Stimulated activated memory B cell treated with anti-CD40 and anti-IgM and Interleukin-4, amounts not matched to agents 10 μg/mL and 1 μg/mL and 100 μg/mL, for 72 hours (primary cell): ENCODE measurements at places on chromosomes 5 and 9.

GRCh38 chr5:72125941-72126620, 18.8 kb downstream of the MAP1B start:
- no peak for ATAC-seq

DNA sequence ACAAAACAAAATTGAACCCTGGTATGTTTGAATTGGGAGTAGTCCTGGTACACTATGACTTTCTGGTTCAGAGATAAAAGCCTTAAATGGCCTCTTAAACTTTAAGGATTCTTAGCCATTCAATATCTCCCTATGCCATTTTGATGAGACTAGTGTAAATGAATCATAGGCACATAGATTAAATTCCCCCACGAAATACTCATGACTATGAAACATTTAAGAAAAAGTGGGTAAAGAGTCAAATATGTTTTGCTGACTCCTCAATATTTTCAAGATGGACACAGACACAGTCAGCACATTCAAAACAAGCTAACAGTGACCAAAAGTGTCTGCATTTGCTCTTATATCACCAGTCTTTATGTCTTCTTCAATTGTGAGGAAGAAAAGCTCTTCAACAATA, 278.3 kb downstream of the PDE4D start:
- ATAC-seq = no peak

DNA sequence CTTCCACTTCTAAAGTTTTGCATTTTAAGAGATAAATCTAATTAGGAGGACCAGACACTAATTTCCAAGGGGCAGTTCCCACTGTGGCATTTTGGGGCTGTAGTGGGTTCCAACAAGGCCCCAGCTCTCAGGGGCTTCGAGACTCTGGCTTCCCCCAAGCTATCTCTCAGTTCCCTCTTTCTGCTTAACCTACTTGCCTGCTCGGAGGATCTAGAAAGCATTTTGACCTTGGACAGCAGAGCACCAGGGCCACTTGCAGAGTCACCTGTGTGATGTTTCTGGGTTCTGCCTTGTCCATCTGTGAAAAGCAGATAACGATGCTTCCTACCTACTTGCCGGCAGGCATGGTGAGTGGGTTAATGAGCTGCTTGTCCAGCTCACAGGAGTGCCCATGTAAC, 175.4 kb downstream of the MED10 start:
- ATAC-seq = peak; percentile 62

DNA sequence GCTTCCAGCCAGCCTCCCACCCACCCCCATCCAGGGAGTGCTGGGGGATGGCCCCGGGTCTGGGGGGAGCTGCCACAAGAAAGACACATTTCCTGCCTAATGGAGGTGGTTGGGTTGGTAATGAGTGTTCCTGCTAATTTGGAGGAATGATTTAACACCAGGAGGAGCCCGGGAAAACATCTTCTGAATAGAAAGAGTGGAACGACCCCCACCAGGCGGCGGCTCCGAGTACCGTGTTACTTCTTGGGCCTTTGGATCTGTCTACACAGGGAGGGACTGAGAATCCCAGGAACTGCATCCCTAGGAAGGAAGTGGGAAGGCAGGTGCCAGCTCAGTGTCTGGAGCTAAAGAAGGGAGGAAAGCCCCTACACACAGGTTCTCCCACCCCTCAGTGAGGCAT, 64.6 kb downstream of the TSPAN17 start:
- no peak for ATAC-seq

DNA sequence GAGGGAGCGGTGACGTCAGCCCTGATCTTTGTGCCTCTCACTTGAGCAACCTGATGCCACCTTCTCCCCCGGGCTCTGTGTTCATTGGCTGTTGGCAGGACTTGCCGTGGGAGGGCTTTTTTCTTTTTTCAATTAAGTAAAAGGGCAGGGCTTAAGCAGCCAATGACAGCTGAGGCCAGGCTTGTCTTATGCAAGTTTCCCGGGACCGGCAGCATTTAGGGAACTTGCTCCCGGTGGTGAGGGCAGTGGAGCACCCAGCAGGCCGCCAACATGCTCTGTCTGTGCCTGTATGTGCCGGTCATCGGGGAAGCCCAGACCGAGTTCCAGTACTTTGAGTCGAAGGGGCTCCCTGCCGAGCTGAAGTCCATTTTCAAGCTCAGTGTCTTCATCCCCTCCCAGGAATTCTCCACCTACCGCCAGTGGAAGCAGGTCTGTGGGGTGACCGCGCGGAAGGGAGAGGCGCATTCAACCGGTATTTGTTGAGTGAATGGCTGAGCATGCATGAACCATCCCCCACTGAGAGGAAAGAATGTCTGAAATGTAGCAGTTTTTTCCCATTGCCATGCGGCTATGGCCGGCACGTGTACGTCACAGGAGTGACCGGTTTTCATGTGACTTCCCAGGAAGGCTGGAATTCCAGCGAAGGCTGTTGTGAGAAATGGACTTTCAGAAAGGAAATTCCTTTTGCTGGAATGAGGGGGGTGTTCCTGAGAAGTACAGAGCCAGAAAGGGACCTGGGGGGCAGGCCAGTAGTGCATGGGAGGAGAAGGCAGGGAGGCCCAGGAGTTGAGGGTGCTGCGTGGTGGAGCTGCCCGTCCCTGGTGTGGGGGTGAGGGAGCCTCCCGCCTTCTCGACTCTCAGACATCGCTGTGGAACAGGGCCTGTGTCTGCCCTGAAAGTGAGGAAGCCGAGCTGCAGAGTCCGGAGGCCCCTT, 29.0 kb downstream of the PTGES2 start:
- ATAC-seq = no peak

- ATAC-seq = no peak
Observed at GRCh38 chr9:38018958-38019602, 49.9 kb downstream of the SHB start.

DNA sequence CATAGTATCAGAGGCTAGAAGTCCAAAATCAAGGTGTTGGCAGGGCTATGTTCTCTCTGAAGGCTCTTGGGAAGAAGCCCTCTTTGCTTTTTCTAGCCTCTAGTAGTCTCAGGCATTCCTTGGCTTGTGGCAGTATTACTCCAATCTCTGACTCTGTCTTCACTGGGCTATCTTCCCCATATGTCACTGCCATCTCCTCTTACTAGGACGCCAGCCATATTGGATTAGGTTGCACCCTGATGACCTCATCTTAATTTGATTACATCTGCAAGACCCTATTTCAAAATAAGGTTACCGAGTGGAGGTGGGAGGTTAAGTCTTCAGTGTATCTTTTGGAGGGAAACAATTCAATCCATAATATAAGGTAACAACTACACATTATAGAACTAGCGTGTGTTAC, 21.3 kb upstream of the EBF1 start:
- ATAC-seq = no peak

- ATAC-seq = no peak
Observed at GRCh38 chr5:106956187-106956586, 714.5 kb downstream of the EFNA5 start.

DNA sequence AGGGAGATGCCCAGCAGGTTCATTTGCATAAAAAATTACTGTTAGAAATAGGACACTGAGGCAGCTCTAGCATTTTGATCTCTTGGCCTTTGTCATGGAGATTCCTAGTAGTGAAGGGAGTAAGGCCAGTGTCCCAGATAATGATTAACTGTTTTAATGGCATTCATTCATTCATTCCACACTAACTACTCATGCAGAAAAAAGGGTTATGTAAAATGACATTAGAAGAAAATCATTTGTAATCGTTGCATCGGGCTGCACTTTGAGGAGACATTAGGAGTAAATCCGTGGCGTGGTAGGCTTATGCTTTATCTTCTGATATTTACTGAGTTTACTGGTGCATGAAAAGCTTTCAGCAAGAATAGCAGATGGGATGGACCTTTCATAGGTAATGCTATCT, 82.6 kb upstream of the GRHPR start:
- ATAC-seq = no peak

- ATAC-seq = no peak
Observed at GRCh38 chr9:117958726-117959125, 254.5 kb downstream of the TLR4 start.

DNA sequence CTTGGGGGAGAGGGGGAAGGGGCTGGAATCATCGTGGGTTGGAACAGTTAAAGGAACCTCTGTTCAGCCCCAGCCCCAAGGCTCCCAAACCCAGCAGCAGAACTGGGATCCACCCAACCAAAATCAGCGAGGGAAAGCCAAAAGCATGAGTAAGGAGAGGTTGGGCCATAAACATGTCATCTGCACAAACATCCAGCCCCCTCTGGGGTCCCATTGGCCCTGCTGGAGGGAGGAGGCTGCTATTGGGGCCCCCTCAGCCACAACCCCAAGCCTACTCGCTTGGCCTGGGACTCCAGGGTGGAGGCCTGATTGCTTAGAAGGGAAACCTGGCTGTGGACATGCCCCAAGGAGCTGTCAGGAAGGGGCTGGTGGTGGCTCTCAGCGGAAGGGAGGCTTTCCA, 154.9 kb downstream of the FGF18 start:
- ATAC-seq = no peak

DNA sequence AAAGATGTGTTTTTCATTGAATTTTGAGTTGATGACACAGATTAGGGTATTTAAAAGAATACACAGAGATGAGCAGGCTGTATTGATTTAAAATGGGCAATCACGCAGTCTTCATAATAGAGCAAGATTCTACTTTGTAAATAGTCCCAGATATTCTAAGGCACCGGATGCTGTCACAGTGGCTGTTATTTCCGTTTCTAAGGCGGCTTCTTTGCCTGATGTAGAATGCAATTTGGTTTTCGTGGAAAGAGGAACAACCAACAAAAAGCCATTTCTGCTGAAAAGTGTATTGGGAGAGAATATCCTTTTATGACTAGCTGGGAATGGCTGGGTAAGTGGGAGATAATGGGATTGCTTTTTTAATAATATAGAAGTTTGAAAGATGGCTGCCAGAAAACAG, 17.5 kb downstream of the PRKACG start:
- ATAC-seq = no peak

DNA sequence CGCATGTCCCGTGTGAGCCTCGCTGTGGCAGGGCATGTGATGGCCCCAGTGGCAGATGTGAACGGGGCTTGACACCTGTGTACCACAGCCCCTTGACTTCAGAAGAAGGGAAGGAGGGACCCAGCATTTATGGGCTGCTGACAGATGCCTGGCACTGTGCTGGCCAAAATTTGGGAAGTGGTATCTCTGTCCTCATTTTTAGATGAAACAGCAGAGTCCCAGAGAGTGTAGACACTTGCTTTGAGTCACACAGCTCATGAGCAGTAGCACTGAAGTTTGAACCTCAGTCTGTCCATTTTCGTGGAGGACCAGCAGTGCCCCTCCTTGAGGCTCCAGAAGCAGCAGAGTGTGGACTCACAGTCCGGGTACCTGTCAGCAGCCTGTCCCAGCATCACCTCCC, 16.5 kb downstream of the NEK6 start:
- ATAC-seq = no peak

DNA sequence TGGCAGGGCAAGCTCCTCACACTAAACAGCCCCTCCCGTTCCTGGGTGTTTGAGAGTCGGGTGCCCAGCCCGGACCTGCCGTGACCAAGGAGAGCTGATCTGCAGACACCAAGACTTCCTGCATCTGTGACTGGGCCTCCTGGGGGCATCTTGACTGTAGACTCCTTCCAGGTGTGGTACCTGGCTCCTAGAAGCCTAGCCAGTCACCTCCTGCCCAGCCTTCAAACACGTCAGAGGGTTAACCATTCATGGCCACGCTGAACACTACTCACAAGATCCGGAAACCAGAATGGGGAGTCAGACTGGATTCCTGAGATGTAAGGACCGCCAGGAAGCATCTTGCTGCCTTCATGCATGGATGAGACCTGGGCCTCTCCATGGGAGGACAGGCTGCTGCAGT, 3.7 kb upstream of the LCN2 start:
- ATAC-seq = no peak

DNA sequence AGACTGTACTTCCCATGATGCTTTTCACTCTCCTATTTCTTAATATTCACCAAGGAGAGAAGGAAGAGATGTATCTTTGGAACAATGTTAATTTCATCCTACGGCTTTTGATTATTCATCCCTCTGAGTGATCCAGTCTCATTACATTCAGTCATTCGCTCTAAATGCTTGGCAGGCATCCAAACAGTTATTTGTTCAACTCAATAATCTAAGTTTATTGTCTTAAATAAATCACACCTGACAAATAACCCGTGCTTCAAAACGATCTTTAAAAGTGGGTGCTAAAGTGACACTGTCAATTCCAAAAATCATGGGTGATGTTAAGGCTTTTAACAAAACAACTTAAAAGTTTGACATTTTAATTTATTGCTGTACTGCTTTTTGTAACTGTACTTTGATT, 233.1 kb downstream of the RASEF start:
- no peak for ATAC-seq

GRCh38 chr5:58868931-58869330, 286.1 kb downstream of the RAB3C start:
- no peak for ATAC-seq

GRCh38 chr5:179271821-179272325, 73.4 kb downstream of the ADAMTS2 start:
- ATAC-seq = no peak
